ENCODE measurements at places on chromosomes 16 and 17. TPM values are rescaled to one million over a fixed set of nuclear protein-coding genes. Genes with fewer than 3 reads are reported as not detected.

DNA sequence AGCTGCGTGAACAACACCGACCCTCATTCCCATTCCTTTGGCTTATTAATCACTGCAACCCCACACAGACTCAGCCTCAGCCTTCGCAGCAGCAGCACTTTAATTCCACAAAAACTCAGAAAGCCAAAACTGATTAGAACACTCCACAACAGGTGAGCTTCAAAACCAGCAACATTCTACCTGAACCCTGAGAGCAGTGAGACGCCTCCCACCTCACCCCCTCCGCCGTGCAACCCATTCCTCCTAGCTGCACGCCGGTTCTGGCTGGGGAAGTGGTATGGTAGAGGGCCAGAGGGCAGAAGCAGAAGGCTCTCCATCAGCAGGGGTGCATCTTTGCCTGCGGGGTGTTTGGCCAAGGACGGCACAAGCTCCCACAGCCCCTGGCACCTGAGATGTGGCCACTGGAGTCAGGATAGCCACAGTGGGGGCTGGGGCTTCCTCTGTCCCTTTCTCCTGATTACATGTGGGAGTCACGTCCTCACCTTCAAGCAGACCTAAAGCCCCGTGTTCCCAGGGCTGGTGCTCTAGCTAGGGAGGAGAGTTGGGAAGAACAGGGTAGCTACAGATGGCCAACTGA lies 1.6 kb downstream of the BORCS6 start:
- H3K4me3 ChIP-seq = peak overlapping the region; percentile 92
- no peak for DNase-seq
- no peaks in the 10 kb centered on the region for H3K36me3 ChIP-seq

DNA sequence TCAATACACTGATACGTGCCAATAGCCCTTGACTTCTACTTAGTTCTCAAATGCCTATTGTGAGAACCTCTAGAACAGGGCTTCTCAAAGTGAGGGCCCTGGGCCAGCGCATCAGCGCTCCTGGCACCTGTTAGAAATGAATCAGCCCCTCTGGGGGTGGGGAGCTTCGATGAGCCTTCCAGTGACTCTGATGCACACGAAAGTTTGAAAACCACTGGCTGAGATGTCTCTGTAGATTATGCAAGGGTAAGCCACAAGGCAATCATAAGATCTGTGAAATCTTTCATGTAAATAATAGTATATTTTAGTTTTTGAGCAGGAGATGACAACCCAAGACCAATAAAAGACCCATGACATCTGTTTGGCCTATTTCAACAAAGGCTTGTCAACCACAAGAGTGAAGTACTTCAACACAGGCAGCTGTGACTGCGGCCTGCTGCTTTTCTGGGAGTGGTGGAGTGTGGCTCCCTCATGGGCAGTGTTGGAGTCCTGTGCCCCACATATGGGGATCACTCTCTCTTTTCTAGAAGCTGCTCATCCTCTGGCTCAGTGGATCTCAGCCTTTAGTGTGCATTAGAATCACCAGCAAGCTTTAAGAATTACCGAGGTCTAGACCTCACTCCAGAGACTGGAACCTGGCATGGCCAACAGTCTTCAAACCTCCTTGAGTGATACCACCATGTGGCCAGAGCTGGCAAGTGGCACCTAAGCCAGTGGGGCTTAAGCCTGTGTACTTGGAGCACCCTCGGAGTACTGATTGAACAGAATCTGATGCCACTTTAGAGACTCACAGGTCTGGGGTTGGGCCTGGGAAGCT lies 5.8 kb downstream of the MTHFSD start:
- H3K4me3 ChIP-seq = no peak overlapping the region
- peak; percentile 12 for DNase-seq
- no peaks in the 10 kb centered on the region for H3K36me3 ChIP-seq
- H3K27me3 ChIP-seq = no peaks in the 10 kb centered on the region

GRCh38 chr16:24541233-24541933 lies 2.0 kb downstream of the RBBP6 start:
- DNase-seq = no peak
- peaks cover 41% of the 10 kb centered on the region for H3K4me1 ChIP-seq
- H3K36me3 ChIP-seq = no peaks in the 10 kb centered on the region
- H3K4me3 ChIP-seq = peak overlapping the region; percentile 87
- H3K27me3 ChIP-seq = no peaks in the 10 kb centered on the region

DNA sequence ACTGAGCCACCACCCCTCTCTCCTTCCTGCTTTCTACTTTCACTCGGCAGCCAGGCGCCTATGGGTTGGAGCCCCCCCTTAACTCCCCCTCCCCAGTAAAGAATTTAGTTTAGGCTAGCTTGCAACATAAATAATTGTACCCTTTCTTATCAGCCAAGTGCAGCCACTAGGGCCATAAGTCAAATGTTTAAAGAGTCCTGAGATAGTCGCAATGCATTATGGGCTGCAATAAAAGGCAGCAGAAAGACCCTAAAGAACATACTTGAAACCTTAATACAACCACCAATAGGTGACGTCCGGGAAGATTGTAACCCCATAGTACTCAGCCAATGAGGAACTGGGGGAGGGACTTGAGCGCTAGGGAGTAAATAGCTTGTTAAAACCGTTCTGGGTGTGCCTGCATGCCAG lies 40.5 kb downstream of the C16orf82 start:
- peaks cover 8% of the 10 kb centered on the region for H3K4me1 ChIP-seq
- H3K36me3 ChIP-seq = no peaks in the 10 kb centered on the region
- no peak overlapping the region for H3K4me3 ChIP-seq
- no peak for DNase-seq

- H3K36me3 ChIP-seq = no peaks in the 10 kb centered on the region
- no peak overlapping the region for H3K4me3 ChIP-seq
- H3K4me1 ChIP-seq = no peaks in the 10 kb centered on the region
- H3K27ac ChIP-seq = no peak overlapping the region
- DNase-seq = no peak
Measured at GRCh38 chr16:1094124-1094479, 1.9 kb downstream of the C1QTNF8 start.

DNA sequence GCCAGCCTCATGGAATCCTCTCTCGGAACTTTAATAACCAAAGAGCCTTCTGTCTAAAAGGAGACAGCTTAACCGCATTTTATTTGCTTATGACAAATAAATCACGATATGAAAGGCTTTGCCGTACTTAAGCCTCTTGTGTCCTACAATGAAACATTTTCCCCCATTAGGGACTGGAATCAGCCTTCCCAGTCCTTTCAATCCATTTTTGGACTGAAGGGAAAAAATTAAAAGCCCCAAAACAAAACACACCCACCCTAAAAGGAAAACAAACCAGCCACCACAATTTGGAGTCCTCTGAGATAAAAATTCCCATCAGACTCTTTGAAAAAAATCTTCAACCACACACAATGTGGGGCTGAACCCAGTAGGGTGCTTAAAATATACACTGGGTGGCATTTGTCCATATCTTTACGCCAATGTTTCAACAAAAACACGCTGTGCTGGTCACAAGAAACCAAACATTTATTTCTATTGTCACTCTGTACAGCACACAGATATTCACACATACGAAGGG lies 3.0 kb downstream of the HOXB4 start:
- peaks cover 19% of the 10 kb centered on the region for H3K27me3 ChIP-seq
- no peak overlapping the region for H3K4me3 ChIP-seq
- H3K27ac ChIP-seq = no peak overlapping the region
- H3K4me1 ChIP-seq = peaks cover 17% of the 10 kb centered on the region
- no peaks in the 10 kb centered on the region for H3K36me3 ChIP-seq

DNA sequence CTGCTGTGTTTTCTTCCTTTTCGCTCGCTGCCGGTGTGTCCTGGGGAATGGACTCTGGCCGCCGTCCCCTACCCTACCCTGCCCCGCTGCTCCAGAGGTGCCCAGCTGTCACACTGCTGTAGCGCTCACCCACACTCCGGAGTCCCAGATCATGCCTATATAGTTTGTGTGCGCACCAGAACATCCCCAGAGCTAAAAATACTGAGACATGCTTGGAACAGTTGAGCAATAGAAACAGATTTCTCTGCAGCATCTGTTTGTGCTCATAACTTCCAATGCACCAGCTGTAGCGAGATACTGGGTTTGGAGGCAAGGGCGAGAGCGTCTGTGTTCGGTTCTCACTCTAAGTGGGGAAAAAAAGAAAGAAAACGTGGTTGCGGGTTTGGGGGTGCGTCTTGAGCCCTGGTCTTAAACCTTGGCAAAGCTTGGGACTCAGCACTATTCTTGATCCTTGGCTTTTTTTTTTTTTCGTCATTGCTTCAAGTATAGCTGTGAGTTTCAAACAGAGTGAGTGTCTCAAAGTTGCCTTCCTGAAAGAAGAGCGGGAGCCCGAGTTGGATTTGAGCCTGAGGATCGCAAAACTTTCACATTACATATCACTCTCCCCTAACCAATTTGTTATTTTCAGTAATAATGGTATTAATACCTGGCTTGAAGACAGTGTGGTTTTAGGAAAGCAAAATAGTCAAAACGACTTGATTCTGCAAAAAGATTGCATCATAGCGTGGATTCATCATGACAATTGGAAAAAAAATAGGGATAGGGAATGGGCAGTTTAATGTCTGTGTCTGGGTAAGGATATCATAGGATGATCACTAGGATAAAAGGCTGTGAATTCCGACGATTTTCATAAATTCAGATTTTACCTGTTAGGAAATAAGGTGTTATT lies 621 bp downstream of the KCNJ2 start:
- H3K4me3 ChIP-seq = no peak overlapping the region
- no peaks in the 10 kb centered on the region for H3K36me3 ChIP-seq
- DNase-seq = no peak
- peaks cover 7% of the 10 kb centered on the region for H3K27me3 ChIP-seq
- no peak overlapping the region for H3K27ac ChIP-seq

GRCh38 chr17:46003907-46004748 lies 5.1 kb downstream of the STH start:
- peaks cover 4% of the 10 kb centered on the region for H3K4me1 ChIP-seq
- H3K36me3 ChIP-seq = no peaks in the 10 kb centered on the region
- H3K4me3 ChIP-seq = no peak overlapping the region
- H3K27ac ChIP-seq = no peak overlapping the region

DNA sequence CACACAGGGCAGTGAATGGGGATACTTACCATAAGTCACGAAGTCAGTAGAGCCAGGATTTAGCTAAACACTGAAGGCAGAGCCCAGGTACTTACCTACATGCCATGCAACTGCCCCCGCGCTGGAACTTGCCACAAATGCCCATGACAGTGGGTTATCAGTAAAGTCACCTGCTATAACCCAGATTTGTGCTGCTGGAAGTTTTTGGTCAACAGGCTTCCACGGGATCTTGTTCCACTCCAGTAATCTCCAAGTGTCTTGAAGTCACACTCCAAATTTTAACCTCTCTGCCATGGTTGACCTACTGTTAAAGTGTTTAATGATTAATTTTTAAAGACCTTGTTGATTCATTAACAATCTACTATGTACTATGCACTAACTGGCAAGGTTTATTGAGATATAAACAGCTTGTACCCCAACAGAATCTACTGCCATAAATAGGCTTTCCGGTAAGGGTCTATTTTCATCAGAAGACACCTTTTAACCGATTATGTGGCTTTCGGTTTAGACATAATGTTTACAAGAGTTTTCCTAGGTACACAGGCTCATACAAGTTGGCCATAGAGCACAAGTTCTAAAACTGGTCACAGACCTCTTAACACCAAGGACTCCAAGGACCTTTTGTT lies 6.3 kb upstream of the SLC5A11 start:
- H3K4me1 ChIP-seq = no peaks in the 10 kb centered on the region
- no peaks in the 10 kb centered on the region for H3K27me3 ChIP-seq
- H3K4me3 ChIP-seq = no peak overlapping the region
- no peak overlapping the region for H3K27ac ChIP-seq
- H3K36me3 ChIP-seq = no peaks in the 10 kb centered on the region

The GDPD1 gene
- total RNA-seq = 2.6 TPM

The WFIKKN1 gene
- total RNA-seq = 0.11 TPM

The ABAT gene
- total RNA-seq = 9.8 TPM

Data from CD8-positive, alpha-beta memory T cell (primary cell).